NCI-H2227 treated with DMSO at 0.1 percent for 48 hours (cell line): ENCODE measurements at places on chromosomes 12 and 14.

- no peak for DNase-seq
These were observed 94.7 kb upstream of the OR4E1 start for GRCh38 chr14:21768116-21768874.

- no peak for DNase-seq
These were observed 47.8 kb downstream of the TESPA1 start for GRCh38 chr12:54936736-54937135.

- DNase-seq: no peak
These were observed 19.5 kb downstream of the TMED10 start for GRCh38 chr14:75156901-75157300.

DNA sequence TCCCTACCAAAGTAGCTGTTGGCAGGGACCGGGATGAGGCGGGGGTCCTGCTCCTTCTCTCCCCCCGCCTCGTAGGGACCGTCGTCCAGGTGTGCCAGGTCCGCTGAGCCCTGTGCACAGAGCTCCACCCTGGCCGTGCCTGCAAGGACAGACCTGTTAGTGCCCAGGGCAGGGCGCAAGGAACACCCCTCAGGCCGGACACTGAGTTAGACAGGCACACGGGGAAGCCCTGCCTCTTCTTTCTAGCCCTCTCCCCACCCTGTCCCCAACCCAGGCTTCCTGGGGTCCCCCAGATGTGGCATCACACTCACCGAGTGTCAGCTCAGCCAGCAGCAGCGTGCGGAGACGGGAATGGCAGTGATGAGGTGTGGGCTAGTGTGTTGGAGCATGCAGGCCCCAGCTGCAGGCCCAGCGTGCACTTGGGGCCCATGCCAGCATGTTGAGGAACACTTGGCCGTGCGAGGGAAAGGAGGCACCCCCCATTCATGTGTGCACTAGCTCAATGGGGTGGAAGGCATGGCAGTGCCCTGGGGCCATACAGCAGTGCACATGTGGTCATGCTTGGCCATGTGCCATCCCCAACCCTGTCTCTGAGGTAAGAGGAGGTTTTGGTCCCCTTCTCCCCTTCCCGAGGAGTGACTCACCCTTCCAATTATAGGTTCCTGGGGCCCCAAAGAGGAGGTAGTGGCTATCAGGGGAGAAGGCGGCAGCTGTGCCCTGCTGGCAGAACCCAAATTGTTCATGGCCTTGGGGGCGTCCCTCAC lies 7.3 kb downstream of the ITGA7 start:
- DNase-seq: no peak

GRCh38 chr14:101134851-101135433 lies 231.4 kb upstream of the RTL1 start:
- DNase-seq: no peak

GRCh38 chr12:75487308-75487707 lies 6.8 kb downstream of the GLIPR1 start:
- no peak for DNase-seq

DNA sequence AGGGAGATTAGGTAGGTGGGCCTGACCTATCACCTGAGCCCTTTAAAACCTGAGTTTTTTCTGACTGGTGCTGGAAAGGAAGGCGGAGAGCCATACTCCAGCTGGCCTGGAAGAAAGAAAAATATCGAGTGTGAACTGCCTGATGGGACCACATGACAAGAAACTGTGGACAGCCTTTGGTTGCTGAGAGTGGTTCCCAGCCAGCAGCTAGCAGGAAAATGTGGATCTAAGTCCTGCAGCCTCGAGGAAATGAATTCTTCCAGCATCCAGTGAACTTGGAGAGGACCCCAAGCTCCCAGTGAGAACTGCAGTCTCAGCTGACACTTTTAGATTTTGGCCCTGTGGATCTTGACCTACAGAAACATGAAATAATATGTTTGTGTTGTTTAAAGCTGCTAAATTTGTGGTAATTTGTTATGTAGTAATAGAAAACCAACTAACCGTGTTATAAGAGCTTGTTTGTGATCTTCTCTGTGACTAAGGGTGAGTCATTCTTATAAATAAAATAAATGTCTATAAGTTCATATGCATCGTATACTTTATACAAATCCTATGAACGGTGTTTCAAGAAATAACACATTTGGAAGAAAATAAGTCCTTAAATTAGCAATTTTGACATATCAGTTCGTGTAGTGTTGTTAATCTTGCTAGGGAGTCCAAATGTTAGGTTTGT lies 359.6 kb downstream of the BMP4 start:
- no peak for DNase-seq

GRCh38 chr12:3491938-3492792 lies 1.2 kb downstream of the PRMT8 start:
- DNase-seq: no peak

DNA sequence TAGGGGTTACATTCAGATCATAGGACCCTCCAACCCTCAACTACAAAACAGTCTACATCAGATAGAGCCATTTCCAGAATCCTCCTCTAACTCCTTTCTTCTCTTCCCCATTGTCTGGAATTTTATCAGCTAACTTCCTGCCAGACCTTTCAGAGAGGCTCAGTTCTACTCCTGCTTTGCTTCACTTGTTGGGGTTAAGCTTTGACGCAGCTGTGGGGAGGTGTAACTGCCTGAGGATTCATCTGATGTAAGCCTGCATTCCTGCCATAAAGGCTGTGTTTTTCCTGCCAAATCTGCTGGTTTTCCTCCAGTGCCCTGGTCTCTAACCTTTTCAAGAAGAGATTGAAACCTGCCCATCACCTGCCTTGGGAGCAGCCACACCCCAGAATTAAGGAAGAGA lies 16.9 kb downstream of the DHRS2 start:
- no peak for DNase-seq

DNA sequence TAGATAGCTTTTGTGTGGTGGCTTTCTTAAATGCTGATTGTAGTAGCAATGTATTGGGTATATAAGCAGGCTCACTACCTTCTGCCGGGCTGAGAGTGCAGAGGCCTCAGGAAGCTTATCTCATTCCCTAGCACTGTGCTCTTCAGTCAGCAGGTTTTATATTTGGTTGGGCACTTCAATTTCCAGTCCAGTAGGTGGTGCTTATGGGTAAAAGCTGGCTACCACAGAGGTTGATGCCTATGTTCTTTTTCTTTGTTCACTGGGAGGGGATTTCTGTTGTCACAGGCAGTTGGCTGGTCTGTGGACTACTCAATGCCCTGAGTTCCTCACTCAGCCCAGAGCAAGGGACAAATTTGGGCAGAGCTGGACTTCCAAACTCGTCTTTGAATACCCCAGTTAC lies 43.0 kb upstream of the GLIPR1 start:
- no peak for DNase-seq

DNA sequence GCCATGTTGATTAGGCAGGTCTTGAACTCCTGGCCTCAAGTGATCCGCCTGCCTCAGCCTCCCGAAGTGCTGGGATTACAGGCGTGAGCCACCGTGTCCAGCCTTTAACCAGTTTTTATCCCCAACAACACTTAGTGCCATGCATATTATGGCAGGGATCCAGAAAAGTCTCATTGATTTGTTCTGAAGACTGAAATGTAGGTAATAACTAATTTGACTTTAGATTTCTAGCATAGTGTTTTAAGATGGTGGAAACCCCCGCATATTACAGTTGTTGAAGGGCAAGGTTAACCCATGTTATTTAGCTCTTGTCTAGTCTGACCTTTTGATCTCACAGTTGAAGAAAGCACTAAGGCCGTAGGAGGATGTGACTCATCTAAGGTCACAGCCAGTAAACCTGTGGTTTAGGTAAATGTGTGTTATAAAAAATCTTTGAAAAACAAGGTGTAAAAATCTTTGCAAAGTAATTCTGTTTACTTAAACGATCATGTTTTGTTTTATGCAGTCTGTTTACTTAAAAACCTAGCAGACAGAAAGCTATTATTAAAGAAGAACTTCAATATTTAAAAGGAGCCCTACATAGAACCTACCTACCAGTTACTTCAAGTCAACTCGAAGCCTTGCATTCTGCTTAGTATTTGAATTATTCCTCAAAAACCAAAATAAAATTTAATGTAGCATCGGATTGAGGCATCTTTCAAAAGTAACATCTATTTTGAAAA lies 24.8 kb downstream of the BICDL1 start:
- DNase-seq: peak; percentile 19

- DNase-seq: no peak
These were observed 194.6 kb downstream of the ERC1 start for GRCh38 chr12:1185460-1186182.

GRCh38 chr14:56482310-56482911 lies 97.2 kb upstream of the TMEM260 start:
- DNase-seq: no peak

GRCh38 chr14:35343702-35344101 lies 51.5 kb downstream of the PSMA6 start:
- no peak for DNase-seq

DNA sequence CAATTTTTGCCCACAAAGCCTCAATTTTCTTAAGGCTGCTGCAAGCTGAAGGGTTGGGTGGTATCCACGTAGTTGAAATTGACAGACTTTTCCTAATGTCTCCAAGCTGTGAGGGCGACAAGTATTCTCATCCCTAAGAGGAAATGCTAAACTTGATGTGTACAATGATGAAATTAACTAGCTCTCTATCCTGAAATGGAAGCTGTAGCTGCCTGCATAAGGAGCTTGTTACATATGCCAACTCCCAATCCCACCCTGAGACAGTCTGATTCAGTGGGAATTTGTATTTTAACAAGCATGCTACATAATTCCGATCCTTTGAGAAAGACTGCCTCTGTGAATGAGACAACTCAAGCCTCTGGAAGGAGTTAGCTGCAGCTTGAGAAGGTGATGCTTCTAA lies 45.7 kb upstream of the MDM1 start:
- no peak for DNase-seq

- DNase-seq: no peak
These were observed 2.1 kb downstream of the IFI27 start for GRCh38 chr14:94112513-94113063.

DNA sequence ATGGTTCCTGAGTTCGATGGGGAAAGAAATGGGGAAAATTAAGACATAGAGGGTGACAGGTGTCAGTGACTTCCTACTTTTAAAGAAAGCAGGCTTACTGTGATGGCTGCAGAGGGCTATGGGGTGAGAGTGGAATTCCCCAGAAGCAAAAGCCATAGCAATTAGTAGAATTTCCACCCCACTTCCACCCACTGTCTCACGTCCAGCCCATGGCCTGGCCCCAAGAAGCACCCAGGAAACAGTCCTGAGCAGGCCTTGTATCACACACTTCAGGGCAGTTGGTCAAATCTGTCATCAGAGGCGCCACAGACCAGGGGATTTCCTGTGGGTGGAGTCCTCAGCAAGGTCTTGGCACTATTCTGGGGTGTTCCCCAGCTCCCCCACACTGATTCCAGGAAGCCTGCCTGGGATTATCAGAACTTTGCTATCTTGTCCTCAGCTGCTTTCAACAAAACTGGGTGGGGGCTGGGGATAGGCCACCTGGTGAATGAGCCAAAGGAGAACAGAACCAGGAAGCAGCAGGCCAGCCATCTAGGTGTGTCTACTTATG lies 120.1 kb upstream of the CCND2 start:
- DNase-seq: no peak

DNA sequence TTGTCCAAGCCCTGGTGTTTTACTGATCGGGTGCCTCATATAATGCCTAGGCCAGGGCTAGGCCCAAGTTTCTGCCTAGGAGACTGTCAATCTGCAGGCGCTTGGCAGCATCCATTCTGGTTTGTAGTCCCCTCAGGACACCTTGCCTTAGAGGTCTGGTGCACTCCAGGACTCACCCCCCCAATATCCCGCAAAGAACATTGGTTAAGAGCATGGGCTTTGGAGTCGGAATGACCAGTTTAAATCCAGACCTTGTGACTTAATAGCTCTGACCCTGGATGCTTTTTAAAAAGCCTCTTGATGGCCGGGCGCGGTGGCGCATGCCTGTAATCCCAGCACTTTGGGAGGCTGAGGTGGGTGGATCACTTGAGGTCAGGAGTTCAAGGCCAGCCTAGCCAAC lies 60.0 kb downstream of the GALNT16 start:
- DNase-seq: no peak

DNA sequence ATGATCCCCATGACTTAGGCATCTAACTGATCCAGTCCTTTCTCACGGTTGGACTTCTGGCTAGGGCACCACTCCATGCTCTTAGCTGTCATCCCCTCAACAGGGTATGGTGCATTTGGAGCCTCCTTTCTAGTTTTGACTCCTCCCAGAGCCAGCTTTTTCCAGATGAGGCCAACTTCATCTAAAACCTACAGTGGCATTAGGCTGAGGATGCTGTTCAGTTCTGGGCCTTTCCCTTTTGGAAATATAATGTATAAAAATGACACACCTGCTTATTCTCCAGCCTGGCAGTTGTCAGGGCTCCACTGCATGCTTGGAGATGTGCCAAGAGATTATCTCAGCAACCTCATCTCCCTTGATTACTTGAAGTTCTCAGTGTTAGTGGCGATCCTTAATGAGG lies 239.7 kb downstream of the EMP1 start:
- DNase-seq: peak; percentile 31

GRCh38 chr12:42854826-42855225 lies 265.3 kb upstream of the PRICKLE1 start:
- no peak for DNase-seq

DNA sequence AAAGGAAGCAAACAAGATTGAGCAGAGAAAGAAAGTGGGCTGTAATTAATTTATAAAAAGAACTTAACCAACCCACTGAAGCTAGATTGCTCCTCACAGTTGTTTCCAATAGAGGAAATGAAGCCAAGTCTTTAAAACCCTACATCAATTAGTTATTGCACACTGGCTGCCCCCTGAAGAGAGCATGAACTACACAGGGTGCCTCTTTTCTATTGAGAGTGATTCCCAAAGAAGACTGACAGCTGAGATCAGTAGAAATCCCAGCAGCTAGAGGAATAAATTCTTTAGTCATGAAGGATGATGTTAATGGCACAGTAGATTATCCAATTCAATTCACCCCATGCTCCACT lies 8.6 kb upstream of the USP15 start:
- no peak for DNase-seq

- no peak for DNase-seq
These were observed 4.8 kb downstream of the TOGARAM1 start for GRCh38 chr14:44966601-44967336.

GRCh38 chr14:100617410-100618317 lies 30.4 kb upstream of the BEGAIN start:
- DNase-seq: no peak

- no peak for DNase-seq
These were observed 658.0 kb upstream of the MDGA2 start for GRCh38 chr14:48333221-48333920.

- no peak for DNase-seq
These were observed 705.1 kb downstream of the MED13L start for GRCh38 chr12:115572440-115572839.

- DNase-seq: no peak
These were observed 278.9 kb upstream of the CRY1 start for GRCh38 chr12:107372229-107372658.

- DNase-seq: no peak
These were observed 954.9 kb downstream of the DIO2 start for GRCh38 chr14:79256380-79256779.
